ENCODE measurements at places on chromosomes 7 and 10.

DNA sequence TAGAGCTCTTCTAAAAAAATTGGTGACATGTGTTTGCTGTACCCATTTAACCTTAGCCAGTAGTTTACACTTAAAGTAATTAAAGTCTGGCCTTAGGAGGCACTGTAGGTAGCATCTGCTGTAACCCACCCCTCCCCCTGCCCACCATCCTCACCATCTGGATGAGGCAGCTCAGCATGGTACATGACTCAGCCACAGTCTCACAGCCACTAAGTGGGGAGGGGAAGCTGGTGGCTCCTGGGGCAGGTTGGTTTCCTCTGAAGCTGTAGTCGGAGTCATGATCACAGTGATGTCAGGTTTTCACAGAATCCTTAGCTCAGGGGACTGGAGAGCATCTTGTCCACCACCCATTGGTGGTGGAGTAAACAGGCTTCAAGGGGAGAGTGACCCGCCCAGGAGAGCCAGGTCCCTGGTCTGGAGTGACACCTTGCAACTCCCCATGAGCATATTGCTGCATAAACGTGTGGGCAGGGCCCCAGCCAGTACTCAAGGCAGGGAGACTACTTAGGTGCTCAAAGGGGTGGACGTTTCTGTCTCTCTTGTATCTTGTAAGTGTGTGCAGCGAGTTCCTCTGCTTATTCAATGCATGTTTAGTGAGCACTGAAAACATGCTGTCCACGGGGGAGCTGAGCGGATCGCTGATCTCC, 125.9 kb downstream of the GRK5 start:
- DNase-seq, result peak; percentile 57

DNA sequence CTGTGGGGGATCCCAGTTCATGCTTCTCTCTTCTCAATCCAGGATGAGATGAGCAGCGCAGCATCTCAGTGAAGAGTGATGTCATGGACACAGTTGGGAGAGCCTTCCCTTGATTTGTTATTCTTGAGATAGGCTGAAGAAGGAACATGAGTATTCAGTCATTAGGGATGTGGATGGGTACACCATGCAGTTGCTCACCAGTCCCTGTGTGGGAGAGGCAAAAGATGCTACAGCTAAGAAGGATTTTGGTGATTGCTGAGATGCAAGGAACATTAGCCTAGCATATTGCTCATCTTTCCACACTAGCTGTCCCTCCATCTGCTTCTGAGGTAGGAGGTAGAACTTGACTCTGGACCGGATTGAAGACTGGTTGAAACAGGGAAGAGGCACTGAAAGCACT, 179.6 kb downstream of the GALNT17 start:
- DNase-seq, result no peak

DNA sequence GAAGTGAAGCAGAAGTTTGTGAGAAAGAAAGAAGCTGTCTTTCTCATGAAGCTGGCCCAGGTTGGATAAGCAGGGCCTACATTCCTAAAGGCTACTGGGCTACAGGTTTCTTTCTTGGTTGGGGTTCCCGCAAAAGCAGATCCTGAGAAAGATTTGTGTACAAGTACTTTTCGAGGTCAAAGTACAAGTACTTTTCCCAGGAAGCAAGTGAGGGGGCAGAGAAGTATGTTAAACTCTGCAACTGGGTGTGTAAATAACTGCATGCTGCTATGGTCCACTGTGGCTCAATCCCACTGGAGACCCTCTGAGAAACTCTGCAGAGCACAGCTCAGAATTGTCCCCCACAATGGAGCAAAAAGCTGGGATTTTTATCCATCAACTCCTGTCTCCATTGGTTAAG, 28.7 kb downstream of the LSM5 start:
- no peak for DNase-seq

DNA sequence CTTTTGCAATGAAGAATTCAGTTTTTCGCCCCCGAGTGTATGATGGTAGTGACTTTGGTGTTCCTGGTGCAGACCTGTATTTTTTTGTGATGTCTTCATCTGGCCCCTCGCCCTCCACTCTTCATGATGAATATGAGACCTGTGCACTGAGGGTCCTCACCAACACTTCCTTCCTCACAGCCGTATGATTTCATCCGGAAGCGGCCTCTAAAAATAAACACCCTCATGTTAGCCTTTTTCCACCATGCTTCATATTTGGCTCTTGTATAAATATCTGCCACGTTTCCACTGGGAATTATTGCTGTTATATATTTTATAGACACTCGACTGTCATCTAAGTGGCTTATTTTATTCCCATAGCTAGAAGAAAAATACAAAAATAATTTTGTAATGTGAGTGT, 160.4 kb downstream of the MGMT start:
- DNase-seq, result peak; percentile 5

GRCh38 chr7:76358011-76358480, 745 bp downstream of the YWHAG start:
- peak; percentile 55 for DNase-seq

- no peak for DNase-seq
Observed at GRCh38 chr10:125768219-125768855, 7.3 kb downstream of the MMP21 start.

DNA sequence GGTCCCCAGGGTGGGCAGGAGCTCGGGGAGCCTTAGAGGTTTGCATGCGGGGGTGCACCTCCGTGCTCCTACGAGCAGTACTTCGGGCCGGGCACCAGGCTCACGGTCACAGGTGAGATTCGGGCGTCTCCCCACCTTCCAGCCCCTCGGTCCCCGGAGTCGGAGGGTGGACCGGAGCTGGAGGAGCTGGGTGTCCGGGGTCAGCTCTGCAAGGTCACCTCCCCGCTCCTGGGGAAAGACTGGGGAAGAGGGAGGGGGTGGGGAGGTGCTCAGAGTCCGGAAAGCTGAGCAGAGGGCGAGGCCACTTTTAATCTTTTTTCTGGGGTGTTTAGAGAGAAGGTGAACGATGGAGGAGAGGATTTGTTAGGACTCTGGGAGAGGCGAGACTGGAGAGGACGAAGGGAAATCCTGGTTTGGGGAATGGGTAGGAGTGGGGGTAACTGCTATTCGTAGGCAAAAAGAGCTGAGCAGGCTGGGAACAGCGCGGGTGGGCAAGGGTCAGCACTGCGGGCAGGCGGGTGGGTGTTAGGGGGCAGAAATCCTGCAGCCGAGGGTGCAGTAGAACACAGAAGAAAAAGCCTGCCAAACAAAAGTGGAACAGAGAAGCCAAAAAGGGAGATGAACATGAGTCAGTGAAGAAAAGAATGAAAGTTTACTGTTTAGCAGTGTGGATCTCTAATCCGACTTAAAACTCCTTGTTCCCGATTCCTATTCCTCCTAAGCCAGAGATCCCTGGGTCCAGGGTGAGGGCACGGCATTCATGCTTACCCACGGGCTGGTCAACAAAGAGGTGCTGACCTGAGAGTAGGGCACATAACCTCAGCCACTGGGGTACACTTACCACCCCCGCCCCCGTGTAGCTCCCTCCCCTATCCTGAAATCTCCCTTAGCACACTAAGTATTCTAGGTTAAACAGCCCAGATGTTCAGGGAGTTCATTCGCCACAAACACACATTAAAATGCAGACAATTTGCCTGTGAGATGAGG, 26.9 kb downstream of the PRSS2 start:
- no peak for DNase-seq

DNA sequence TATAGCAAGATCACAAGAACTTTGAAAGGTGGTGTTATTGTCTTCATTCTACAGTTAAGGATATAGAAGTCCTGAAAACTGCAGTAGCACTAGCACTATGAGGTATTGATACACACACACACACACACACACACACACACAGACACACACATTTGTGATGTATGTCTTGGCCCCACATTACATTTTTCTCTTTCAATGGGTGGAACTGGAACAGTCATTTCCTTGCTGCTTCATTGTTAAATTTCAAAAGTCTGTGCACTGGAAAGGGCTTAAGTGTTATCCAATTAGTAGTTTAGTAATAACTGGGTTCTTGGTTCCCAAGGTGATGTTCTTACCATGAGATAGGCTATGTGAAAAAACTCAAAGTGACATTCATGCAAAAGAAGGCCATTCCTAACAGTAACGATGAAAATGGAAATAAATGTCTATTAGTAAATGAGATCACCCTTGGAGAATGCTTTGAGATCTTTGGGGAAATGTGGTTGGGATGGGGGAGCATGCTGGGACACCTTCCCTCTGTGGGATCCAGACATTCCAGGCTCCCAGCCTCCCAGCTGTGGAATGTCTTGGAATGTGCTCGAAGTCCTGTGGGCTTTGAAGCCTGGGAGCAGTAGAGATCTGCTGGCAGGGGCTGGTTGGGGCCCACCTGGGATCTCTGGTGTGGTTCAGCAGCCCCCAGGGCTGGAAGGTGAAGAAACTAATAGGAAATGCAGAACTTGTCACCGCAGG, 37.4 kb upstream of the CALD1 start:
- no peak for DNase-seq

- DNase-seq, result no peak
Observed at GRCh38 chr10:119267384-119267783, 60.0 kb downstream of the GRK5 start.

DNA sequence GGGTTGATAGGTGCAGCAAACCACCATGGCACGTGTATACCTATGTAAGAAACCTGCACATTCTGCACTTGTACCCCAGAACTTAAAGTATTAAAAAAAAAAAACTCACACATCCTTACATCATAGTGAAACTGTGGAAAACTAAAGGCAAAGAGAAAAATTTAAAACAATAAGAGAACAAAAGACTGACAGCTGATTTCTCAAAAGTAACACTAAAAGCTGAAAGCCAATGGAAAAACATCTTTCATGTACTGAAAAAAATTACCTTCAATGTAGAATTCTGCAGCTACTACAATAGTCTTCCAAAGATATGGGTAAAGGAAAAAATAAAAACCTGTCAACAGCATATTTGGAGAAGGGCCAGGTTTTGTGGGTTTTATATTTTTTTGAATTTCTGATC, 729.1 kb upstream of the NRP1 start:
- no peak for DNase-seq

GRCh38 chr7:33961948-33962347, 56.6 kb downstream of the BMPER start:
- no peak for DNase-seq

GRCh38 chr7:24728503-24729364, 28.5 kb downstream of the GSDME start:
- DNase-seq, result peak; percentile 47

DNA sequence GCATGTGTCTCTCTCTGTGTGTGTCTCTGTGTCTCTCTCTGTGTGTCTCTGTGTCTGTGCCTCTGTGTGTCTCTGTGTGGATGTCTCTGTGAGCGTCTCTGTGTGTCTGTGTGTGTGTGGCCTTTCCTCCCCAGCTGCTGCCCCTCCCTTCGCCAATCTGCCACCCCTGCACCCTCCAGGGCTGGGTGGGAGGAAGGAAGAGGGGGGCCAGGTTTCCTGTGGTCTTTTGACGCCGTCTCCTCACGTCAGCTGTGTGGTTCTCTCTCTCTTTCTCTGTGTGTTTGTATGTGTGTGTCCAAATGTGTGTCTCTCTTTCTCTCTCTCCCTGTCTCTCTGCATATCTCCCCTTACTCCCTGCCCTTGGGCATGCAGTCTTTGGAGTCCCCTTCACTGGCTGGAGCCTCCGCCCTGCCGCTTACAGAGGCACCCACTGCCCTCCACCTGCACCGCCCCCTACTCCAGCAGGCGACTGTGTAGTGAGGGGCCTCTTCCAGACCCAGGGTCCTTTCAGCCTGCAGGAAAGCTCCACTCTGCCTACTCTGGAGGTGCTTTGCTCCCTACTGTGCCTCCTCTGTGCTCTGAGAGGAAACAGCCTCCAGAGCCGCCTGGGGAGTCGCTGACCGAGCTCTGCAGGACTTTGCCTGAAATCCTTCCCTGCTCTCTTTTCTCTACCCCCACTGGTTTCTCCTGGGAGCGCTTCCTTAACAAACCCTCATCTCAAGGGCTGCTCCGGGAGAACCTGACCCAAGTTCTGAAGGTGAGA, 44.2 kb upstream of the C10orf71 start:
- DNase-seq, result peak; percentile 92

- DNase-seq, result no peak
Observed at GRCh38 chr7:95811846-95812445, 39.6 kb downstream of the DYNC1I1 start.

DNA sequence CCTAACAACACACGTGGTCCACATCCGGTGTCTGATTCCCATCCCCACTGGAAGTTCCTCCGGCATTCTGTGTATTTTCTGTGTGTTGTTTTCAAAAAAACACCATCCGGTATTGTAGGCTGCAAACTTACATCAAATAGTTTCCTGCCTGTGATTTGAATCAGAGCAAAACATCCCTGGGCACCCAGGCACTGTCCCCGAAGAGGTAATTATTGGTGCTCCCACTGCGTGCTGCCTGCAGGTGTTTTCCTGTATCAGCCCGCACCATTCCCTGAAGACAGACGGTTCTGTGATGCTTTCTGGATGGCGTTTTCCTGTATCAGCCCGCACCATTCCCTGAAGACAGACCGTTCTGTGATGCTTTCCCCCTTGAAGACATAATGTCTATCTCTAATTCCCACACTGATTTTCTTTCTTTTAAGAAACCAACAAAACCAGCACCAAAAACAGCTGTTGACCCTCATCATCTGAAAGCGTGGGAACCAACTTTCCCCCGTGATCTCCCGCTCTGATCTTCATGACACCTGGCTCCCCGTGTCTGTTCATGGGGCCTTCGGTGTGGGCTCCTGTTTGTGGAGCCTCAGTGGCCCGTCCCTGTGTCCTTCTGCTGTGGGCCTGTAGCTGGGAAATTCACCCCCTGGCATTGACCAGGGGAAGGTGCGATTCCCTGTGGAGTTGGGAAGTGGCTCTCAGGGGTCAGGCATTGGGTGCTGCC, 205.3 kb downstream of the ADARB2 start:
- DNase-seq, result no peak

DNA sequence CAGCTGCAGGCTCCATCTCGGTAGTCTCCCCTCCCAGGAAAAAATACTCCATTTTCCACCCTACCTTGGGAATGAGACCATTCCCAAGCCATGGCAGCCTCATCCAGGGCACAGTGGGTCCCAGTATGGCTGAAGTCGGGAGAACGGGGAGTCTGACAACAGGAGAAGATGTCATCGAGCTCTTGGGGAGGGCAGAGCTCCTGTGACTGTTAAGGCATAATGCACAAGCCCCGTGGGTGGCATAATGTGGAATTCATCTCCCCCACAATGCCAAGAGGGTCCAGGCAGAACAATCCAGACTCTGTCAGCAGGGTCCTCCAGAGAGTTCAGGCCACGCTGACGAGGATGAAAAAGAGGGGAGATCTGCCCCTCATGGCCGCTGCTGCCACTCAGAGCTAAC, 279.4 kb downstream of the PLXNA4 start:
- DNase-seq, result no peak

DNA sequence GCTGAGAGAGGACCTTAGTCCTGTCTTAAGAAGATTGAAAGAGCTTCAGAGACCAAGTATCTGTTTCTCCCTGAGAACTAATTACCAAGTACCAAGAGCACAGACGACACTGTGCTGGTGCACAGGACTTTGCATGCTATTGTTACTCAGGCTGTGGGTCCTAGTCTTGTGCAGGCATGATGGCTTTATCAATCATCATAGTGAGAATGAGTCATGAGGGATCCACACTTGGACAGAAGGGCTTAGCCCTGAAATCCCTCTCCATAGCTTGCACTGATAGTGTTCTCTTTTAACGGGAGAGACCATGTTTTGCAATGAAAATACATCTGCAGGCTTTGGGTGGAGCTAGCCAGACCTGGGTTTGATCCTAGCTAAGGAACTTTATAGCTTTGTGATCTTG, 93.3 kb downstream of the SORCS3 start:
- no peak for DNase-seq
